ENCODE measurements at places on chromosomes 3 and 15.
A peak's percentile ranks its signal among the peaks of the same experiment; 100 is the strongest.

- no peak for DNase-seq
Observed at GRCh38 chr15:88124199-88124598, 132.3 kb downstream of the NTRK3 start.

DNA sequence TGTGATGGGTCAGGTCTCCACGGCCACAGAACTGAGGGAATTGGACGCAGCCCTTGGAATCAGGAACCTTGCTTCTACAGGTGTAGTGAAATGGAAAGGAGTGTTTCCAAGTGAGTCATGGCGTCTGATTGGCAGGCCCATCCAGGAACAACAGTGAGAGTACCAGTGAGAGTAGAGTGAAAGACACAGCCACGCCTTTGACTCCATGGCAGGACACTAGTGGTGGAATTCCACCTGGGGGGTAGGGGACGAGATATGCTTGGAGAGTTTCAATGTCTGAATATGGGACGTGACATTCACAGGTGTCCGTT is 3.0 kb upstream of the SLC28A1 start:
- DNase-seq: no peak

GRCh38 chr3:159174715-159175692 is 373.1 kb downstream of the MFSD1 start:
- no peak for DNase-seq

GRCh38 chr15:70047386-70048197 is 50.1 kb downstream of the TLE3 start:
- no peak for DNase-seq

DNA sequence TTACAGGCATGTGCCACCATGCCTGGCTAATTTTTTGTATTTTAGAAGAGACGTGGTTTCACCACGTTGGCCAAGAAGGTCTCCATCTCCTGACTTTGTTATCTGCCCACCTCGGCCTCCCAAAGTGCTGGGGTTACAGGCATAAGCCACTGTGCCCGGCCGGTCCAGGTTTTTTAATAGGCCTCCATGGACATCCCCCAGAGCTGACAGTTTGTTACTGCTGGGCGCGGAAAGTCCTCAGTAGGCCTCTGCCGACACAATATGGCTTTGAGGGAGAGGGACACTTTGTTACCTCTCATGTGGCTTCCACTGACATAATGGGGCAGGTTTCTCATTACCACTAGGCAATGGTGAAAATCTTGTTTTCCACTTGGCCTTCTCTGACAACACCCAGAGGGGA is 152.0 kb downstream of the WNT7A start:
- no peak for DNase-seq

- DNase-seq: peak; percentile 65
Observed at GRCh38 chr3:113096188-113096892, 105.6 kb downstream of the GTPBP8 start.

DNA sequence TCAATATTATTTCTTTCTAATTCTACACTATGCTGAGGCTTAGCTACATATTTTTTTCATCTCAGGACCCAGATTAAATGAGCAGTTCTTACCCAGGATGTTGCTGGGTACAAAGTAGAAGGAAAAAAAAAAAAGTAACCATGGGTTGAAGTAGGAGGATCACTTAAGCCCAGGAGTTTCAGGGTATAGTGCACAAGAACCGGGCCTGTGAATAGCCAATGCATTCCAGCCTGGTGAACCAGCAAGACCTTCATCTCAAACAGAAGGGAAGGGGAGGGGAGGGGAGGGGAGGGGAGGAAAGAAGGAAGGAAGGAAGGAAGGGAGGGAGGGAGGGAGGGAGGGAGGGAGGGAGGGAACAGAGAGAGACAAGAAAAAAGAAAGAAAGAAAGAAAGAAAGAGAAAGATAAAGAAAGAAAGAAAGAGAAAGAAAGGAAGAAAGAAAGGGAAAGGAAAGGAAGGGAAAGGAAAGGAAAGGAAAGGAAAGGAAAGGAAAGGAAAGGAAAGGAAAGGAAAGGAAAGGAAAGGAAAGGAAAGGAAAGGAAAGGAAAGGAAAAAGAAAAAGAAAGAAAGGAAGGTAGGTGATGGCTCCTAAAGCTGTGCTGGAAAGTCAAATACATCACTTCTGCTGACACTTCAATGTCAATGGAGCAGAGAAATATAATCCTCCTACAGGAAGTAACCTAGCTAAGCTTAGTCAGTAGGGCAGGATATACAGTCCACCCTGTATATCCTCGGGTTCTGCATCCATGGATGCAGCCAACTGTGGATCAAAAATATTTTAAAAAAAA is 206.8 kb upstream of the TGFBR2 start:
- no peak for DNase-seq

GRCh38 chr15:80404761-80405553 is 775 bp downstream of the ARNT2 start:
- DNase-seq: peak; percentile 71

DNA sequence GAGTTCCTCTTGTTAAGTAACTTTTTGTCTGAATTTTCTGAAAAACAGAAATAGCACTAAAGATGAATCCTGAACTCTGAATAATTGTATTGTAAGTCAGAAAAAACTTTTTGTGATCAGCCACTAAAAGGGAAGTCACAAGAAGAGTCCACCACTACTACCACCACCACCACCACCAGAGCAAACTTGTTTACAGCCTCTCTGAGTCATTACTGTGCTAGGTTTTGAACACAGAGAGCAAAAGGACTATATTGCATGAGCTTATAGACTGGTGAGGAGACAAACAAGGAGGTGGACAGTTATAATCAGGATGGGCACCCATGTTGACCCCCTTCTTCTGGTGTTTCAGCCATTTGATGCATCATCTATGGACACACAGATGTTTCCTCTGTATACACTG is 141.7 kb downstream of the IL5RA start:
- DNase-seq: no peak

- no peak for DNase-seq
Observed at GRCh38 chr3:177498037-177498857, 301.0 kb upstream of the TBL1XR1 start.

DNA sequence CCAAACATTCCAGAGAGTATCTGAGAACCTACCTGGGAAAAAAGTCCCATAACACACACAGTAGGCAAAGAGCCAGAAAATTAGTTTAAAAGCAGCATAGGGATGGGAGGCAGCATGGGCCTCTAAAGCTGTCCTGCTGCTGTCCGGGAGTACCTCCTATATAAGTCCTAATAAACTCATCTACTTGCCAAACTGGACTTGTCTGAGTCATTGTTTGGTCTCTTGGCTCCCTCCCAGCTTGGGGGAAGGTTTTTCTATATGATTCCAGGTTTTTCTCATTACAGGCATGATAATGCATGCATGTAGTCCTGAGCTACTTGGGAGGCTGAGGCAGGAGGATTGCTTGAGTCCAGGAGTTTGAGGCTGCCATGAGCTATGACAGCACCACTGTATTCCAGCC is 17.5 kb upstream of the HACD2 start:
- no peak for DNase-seq

GRCh38 chr3:52080830-52081719 is 24.7 kb upstream of the DUSP7 start:
- DNase-seq: no peak

GRCh38 chr15:42331235-42331634 is 28.1 kb upstream of the CAPN3 start:
- no peak for DNase-seq

- DNase-seq: no peak
Observed at GRCh38 chr15:80471881-80472280, 67.7 kb downstream of the ARNT2 start.

DNA sequence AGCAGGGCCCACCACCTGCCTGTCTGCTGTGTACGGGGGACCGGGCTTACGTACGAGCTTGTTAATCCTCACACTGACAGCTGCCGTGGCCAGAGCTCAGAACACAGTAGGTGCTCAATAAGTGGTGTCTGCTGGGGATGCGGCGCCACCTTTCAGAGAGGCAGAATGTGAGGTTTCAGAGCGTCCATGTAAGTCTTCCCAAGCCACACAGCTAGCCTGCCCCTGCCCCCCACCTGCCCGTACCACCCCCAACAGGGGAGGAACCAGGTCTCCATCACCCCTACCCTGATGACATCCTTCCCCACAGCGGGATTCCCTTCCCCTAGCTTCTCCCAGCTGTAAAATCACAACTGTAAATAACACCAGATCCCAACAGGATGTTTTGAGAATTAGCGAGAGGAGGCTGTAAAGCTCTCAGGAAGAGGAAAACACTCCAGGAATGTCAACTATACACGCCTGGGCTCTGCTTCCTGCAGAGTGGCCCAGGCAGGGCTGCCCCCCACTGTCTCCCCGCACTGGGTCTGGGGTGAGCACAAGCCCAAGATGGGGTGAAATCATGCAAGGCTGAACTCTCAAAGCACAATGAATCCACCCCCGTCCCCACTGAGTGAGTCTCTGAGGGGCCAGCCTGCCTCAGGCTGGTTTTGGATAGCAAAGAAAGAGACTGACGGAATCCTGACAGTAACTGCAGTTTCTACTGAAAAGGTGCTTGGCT is 250.1 kb upstream of the LYSMD4 start:
- peak; percentile 49 for DNase-seq

DNA sequence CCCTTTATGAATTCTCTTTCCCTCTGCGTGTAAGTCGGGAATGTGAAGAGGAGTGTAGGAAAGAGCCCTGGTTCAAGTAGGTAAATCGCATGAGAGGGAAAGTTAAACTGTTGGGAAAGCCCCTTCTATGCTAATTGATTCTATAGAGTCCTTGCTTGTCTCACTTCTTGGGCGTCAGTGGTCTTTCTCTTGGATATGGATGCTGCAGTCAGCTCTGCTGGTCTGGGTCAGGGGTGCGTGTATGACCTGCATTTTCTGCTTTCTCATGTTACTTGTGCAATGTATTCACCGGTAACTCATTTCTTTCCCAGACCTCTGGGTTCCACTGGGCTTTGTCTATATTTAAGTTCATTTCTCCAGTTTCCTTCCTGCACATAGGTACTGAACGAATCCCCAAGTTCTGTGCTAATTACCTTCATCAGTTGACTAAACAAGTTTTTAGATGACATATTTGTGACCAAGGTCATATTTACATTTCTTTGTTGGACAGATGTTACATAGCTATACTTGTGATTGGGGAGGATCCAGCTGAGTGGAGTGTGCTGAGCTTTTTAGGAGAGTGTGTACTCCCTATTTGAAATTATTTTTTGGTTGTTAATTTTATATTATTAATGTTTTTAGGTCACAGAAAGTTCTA is 1.4 kb downstream of the SETD5 start:
- DNase-seq: peak; percentile 42

DNA sequence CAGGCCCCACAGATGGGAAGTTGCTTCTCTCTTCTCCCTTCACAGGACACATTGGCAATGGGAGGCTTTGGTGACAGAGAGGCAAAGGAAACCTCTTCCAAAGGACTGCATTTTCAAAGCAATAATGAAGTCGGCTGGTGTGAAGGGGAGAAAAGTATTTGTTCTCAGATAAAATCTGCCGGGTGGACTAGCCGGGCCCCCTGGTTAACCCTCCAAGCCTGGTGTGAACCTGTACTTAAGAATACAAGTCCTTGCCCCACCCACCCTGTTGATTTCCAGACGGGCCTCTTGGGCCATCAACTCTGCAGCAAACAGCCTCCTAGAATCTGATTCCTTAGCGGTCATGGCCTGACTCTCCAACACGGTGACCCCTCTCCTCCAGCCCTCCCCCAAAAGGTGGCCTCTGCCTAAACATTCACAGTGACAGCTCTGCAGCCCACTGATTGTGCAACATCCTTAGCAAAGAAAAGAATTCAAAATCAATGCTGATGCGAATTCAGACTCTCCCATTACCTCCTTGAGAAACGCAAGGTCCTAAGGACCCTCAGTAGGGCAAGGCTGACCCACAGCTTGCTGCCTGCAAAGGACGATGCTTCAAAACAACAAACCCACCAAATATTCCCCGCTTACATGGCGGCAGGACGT is 9.9 kb downstream of the TLE3 start:
- DNase-seq: no peak

DNA sequence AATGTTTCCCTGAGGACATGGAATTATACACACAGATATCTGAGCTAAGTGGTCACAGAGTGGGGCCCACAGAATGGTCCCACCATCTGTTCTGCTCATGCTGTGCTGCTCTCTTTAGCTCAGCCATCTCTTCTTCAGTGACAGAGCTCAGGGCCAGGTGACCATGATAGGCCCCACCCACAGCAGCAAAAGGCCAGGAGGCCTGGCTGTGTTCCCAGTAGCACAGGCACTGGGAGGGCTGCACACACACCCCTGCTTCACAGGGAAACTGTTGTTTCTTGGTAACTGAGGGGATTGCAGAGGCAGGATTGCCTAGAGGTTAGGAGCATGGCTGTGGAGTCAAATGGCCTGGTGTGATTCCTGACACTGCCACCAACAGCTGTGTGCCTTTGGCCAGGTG is 4.8 kb upstream of the FBXW12 start:
- DNase-seq: no peak

GRCh38 chr3:108127301-108127988 is 36.6 kb upstream of the CD47 start:
- peak; percentile 5 for DNase-seq

- no peak for DNase-seq
Observed at GRCh38 chr3:131072845-131073244, 46.2 kb downstream of the NEK11 start.

DNA sequence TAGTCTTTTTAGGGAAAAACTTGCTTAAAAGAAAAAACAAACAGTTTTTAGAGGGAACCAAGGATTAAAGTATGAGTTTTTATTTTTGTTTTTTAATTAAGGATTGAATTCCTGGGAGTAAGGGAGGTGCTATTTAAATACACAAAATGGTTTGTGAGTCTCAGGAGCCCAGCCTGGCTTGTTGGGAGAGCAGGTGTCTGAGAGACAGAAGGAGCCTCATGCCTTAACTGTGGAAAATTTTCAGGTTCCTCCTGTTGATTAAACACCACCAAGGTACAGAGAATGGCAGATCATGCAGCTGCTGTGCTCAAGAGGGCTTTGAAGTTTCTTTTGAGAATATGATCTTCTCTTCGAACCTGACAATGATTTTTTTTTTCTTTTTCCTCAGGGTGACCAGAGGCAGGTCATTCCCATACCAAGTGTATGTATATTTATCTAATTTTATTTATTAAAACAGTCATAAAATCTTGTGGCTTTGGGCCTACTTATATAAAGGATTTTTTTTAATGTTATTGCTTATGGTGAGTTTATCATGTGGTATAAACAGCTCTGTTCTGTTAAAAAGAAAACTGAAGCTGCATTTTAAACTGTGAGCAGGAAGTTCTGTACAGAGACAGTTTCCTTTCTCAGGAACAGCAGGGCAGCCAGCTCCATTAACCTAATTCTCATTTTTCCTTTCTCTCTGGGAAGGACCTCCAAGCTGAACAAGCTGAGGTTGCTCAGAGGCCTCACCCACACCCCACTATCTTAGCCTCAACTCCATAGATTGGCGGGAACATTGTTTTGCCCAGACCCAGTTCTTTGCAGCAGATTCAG is 33.7 kb upstream of the VILL start:
- no peak for DNase-seq

DNA sequence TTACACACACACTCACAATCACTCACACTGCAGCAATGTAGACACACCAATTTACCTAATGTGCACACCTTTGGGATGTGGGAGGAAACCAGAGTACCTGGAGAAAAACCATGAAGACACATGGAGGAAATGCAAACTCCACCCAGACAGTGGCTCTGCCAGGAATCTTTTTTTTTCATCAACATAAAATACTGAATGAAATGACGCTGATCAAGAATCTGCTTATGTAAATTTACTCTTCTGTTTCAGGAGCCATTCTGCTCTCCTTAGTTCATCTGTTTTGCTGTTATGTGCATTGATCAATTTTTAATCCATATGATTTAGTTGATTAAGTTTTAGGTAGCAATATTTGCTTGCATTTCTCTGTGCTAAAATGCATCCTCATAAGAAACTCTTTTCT is 414.2 kb upstream of the CCDC54 start:
- DNase-seq: no peak
